H1 (cell line): ENCODE measurements at places on chromosomes 2 and 18. TPM values are rescaled to one million over a fixed set of nuclear protein-coding genes. Genes with fewer than 3 reads are reported as not detected.

DNA sequence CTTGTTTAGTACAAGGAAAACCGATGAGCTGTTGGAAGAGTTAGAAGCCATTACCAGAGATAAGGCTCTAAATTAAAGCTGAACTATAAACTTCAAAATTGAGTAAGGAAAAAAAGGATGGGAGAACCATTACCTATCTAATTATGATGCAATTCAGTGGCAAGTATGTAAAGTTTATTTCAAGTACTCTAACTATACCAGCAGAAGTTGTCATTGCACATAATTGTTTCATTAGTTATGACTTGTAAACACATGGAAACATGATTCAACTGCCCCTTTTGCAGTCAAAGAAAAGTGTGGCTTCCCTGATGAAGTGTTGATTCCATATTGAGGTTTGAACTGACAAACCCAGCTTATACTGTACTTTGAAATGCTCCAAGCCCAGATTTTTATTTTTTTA, 324.1 kb upstream of the KCNJ3 start:
- no peak overlapping the region for H3K4me3 ChIP-seq
- no peak for DNase-seq
- no peak overlapping the region for H3K27ac ChIP-seq
- no peaks in the 10 kb centered on the region for H3K36me3 ChIP-seq

DNA sequence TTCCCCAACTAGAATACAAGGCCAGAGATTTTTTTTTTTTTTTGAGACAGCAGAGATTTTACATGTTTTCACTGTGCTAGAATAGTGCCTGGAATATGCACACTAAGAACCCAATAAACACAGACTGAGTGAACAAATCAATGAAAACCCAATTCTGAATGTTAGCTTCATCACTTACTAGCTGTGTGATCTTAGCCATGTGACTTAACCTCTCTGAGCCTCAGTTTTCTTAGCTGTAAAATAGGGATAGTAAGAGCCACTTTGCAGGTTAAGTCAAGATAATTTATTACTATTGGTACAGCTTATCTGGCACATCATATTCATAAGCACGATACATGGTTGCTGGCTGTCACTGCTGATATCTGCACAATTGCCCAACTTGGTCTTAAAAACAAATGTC, 140.6 kb downstream of the EN1 start:
- H3K27ac ChIP-seq = no peak overlapping the region
- H3K36me3 ChIP-seq = no peaks in the 10 kb centered on the region
- no peak overlapping the region for H3K4me3 ChIP-seq
- H3K4me1 ChIP-seq = no peaks in the 10 kb centered on the region

- no peaks in the 10 kb centered on the region for H3K36me3 ChIP-seq
- peaks cover 32% of the 10 kb centered on the region for H3K4me1 ChIP-seq
- DNase-seq = no peak
These were observed 43.0 kb upstream of the CHMP1B start for GRCh38 chr18:11808001-11808855.

DNA sequence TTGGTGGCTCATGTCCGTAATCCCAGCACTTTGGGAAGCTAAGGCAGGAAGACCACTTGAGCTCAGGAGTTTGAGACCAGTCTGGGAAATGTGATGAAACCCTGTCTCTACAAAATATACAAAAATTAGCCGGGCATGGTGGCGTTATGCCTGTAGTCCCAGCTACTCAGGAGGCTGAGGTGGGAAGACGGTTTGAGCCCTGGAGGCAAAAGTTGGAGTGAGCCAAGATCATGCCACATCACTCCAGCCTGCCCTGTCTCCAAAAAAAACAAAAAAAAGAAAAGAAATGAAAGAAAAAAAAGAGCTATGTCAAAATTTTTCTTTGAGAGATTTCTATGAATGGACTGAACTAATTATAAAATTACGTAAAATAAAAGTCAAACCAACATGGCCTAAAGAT, 34.7 kb downstream of the ROCK2 start:
- H3K27ac ChIP-seq = no peak overlapping the region
- H3K27me3 ChIP-seq = no peaks in the 10 kb centered on the region
- no peak overlapping the region for H3K4me3 ChIP-seq
- H3K36me3 ChIP-seq = no peaks in the 10 kb centered on the region
- no peak for DNase-seq

- H3K27me3 ChIP-seq = no peaks in the 10 kb centered on the region
- H3K27ac ChIP-seq = no peak overlapping the region
- no peak for DNase-seq
- H3K4me3 ChIP-seq = peak overlapping the region; percentile 83
- H3K36me3 ChIP-seq = peaks cover 3% of the 10 kb centered on the region
These were observed 2.5 kb downstream of the BCL11A start for GRCh38 chr2:60550984-60551239.

DNA sequence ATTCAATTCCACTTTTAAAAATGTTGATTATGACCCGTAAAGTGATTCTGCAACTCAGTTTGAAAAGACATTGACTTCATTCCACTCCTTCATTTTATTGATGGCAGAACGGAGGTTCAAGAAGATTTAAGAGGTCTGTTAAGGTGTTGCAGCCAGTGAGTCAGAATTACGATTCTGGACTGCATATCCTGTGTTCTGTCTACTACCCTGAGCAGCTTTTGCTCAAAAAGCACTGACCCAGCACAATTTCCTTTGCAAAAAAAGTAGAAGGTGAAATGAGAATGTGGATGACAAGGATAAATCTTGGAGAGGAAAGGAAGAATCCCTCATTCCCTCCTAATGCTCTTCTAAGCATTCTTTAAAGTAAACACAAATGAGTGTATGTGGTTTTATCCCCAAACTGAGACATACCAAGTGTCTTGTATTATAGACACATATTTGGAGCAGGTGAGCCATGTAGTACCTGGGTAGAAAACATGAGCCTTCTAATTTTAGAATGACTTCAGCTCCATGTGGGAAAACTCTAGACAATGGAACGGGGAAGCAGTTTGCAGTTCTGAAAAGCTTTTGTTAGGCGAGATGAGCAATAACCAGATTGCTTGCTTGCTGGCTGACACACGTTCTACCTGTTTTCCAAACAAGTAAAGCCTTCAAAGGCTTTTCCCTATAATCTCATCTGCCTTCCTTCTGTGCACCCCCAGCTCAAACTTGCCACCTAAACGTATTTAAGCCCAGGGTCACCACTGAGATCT, 44.7 kb downstream of the TGFA start:
- H3K27ac ChIP-seq = no peak overlapping the region
- peaks cover 13% of the 10 kb centered on the region for H3K4me1 ChIP-seq
- H3K4me3 ChIP-seq = no peak overlapping the region
- no peaks in the 10 kb centered on the region for H3K27me3 ChIP-seq
- no peak for DNase-seq

RAD51AP2 gene
- total RNA-seq = 0.08 and 0.20 TPM in 2 replicates

- no peaks in the 10 kb centered on the region for H3K36me3 ChIP-seq
- H3K4me3 ChIP-seq = no peak overlapping the region
- no peak overlapping the region for H3K27ac ChIP-seq
- no peaks in the 10 kb centered on the region for H3K4me1 ChIP-seq
These were observed 99.1 kb downstream of the SETBP1 start for GRCh38 chr18:44779753-44780292.
